ENCODE measurements at places on chromosomes 6 and 20.
A peak's percentile ranks its signal among the peaks of the same experiment; 100 is the strongest.

GRCh38 chr6:43170417-43170930 is 595 bp upstream of the SRF start:
- DNase-seq = no peak

GRCh38 chr20:40689100-40689942 is at the start of gene MAFB:
TSS of gene MAFB (minus strand) at chr20:40689236. CDS start at chr20:40688850, 386 bp downstream.
- peak; percentile 40 for DNase-seq

DNA sequence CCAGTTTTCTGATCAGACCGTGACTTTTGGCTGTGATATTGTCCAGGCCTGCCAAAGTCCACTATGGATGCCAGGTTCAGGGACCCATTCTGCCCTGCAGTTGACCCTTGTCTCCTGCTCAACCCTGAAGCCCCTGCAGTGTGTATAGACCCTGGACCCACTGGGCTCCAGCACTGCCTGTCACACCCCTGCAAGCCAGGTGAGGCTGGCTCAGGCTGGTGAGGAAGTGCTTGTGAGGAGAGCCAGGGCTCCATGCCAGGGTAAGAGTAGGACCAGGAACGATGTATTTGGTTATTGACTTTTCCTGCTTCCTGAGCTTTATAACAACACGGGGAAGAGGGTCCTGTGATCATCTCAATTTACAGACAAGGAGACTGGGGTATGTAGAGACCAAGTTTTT is 19.1 kb upstream of the CD93 start:
- DNase-seq = no peak

- DNase-seq = no peak
Measured at GRCh38 chr6:89999945-90000825, 105.9 kb downstream of the GJA10 start.

- DNase-seq = no peak
Measured at GRCh38 chr20:62246872-62247652, 8.7 kb downstream of the OSBPL2 start.

- DNase-seq = no peak
Measured at GRCh38 chr6:147222160-147222838, 18.1 kb downstream of the STXBP5 start.

GRCh38 chr6:79377047-79377446 is 142.6 kb upstream of the HMGN3 start:
- no peak for DNase-seq

Measured in T-helper 1 cell (primary cell).